Mucosa of descending colon (tissue), 3 donors: ENCODE measurements at places on chromosomes 1 and 21. TPM values are rescaled to one million over a fixed set of nuclear protein-coding genes. Genes with fewer than 3 reads are reported as not detected.

Gene RHCE
- not detected for total RNA-seq

Gene EPHA8
- total RNA-seq = not detected

Gene IL19
- not detected for total RNA-seq

Gene RAVER2
- 81.0 TPM for total RNA-seq

Gene AMY1C
- not detected for total RNA-seq

Gene DISP1
- 15.8 TPM for total RNA-seq

Gene ATP1A2
- 2.6 TPM for total RNA-seq

Gene IL20
- not detected for total RNA-seq

Gene TDRD5
- 2.2 TPM for total RNA-seq

Gene PLA2G2E
- not detected for total RNA-seq

Gene LCE1A
- total RNA-seq = not detected

Gene TMEM61
- total RNA-seq = 4.9 TPM

Gene HHIPL2
- 0.14 TPM for total RNA-seq

Gene SPATA17
- 0.36 TPM for total RNA-seq

Gene C4BPB
- total RNA-seq = 7.2 TPM

Gene PTGER3
- 1.3 TPM for total RNA-seq

Gene CFHR1
- 0.43 TPM for total RNA-seq

Gene AQP10
- not detected for total RNA-seq

Gene GABRD
- not detected for total RNA-seq

Gene RPS8
- 1,337 TPM for total RNA-seq

Gene COL8A2
- 1.5 TPM for total RNA-seq

Gene GPN2
- 37.2 TPM for total RNA-seq

Gene ETV3L
- not detected for total RNA-seq

Gene ENAH
- 41.3 TPM for total RNA-seq

Gene CGN
- 247 TPM for total RNA-seq

Gene IGSF3
- total RNA-seq = 20.9 TPM

Gene KIRREL1
- 29.5 TPM for total RNA-seq

Gene CASQ1
- 0.82 TPM for total RNA-seq

Gene LINGO4
- 0.54 TPM for total RNA-seq

Gene FCRL6
- 0.41 TPM for total RNA-seq

Gene TNFSF4
- 2.1 TPM for total RNA-seq

Gene BTBD8
- 7.1 TPM for total RNA-seq

Gene IL10RB
- total RNA-seq = 77.0 TPM

Gene ZBTB8A
- total RNA-seq = 7.9 TPM

Gene IL12RB2
- 1.7 TPM for total RNA-seq

Gene G0S2
- total RNA-seq = 9.0 TPM

Gene CELSR2
- 3.2 TPM for total RNA-seq

Gene FCMR
- total RNA-seq = 1.6 TPM

Gene USH2A
- total RNA-seq = 0.03 TPM

Gene NUDT17
- 1.3 TPM for total RNA-seq

Gene OR2G3
- total RNA-seq = not detected

Gene CPLANE2
- total RNA-seq = 5.9 TPM

Gene HIPK1
- 68.8 TPM for total RNA-seq

Gene MNDA
- total RNA-seq = 1.2 TPM

Gene ARID4B
- 25.9 TPM for total RNA-seq

Gene BARHL2
- not detected for total RNA-seq

Gene KIF26B
- 0.14 TPM for total RNA-seq

Gene TCHHL1
- total RNA-seq = not detected

Gene GCSAML
- total RNA-seq = 0.32 TPM

Gene ELAPOR1
- 119 TPM for total RNA-seq

Gene EVI5
- total RNA-seq = 52.4 TPM

Gene CCDC24
- 19.6 TPM for total RNA-seq

Gene OPTC
- total RNA-seq = not detected

Gene FALEC
- total RNA-seq = not detected

Gene SPOCD1
- not detected for total RNA-seq
